ENCODE measurements at places on chromosomes 7 and 10.

DNA sequence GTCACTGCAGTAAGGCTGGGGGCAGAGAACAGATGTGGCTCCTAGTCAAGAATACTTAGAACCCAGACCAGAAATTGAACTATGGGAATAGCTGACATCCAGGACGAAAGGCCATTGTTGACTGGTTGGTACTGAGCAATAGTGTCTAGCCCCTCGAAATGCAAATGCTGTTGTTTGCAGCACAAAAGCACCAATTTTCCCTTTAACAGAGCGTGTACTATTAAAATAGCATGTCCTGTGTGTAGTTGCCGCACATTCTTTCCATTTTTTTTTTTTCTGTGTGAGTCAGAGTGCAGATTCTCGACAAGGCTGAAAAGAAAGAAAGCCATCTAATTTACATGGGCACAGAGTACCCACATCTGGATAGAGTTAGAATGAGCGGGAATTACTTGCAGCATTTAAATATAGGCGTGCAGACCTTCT is 302.4 kb downstream of the PTEN start:
- peak; percentile 84 for DNase-seq

- DNase-seq: no peak
Measured at GRCh38 chr7:120955577-120956149, 5.1 kb downstream of the ING3 start.

GRCh38 chr10:133484818-133485217 is 31.1 kb downstream of the SCART1 start:
- no peak for DNase-seq

- DNase-seq: no peak
Measured at GRCh38 chr7:112855227-112855626, 65.0 kb upstream of the TMEM168 start.

- peak; percentile 54 for DNase-seq
Measured at GRCh38 chr10:125605167-125605566, 77.8 kb downstream of the TEX36 start.

DNA sequence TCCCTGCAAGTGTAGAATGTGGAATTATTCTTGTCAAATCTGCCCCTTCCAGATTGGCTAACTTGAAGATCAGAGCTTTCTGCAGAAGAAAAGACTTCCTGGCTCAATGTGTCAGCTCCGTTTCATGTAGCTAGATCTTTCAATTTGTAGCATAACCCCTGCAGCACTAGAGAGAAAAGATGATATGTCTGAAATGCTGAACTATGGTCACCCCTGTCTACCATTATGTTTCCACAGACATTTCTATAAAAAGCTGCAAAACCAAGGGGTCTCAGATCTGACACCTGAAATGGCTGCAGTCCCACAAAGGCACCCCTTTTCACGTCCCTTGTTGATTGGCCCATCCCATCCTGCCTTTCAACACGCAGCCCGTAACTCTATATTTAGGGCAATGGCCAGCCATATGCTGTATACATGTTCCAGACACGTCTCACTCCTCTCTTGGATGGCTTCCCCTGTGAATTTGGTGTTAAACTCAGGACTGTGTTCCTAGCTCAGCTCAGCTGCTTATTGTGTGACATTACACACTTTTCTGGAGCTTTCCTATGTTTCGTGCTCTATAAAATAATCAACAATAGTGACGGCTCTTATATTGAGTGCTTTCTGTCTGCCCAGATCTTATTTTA is 648.6 kb upstream of the CELF2 start:
- no peak for DNase-seq

DNA sequence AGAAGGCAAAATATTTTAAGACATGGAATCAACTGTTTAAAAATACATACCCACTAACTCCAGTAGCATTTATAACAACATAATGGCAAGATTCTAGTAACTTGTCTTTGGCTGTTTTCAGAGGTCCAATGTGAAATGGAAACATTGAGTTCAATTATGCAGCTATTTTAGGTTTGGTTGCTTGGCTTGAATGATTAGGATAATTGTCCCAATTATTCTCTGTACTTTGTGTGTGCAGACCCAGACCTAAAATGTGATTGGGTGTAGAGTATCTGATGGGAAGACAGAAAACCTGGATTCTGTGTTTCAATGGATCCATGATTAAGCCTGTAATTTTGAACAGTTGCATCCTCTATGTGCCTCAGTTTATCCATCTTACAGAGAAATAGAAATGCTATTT is 392.7 kb upstream of the NFE2L3 start:
- DNase-seq: no peak

- no peak for DNase-seq
Measured at GRCh38 chr10:23015021-23015707, 80.2 kb upstream of the MSRB2 start.

- DNase-seq: no peak
Measured at GRCh38 chr10:107919626-107920235, 755.2 kb upstream of the SORCS1 start.

GRCh38 chr7:153604-154003 is 38.8 kb upstream of the FAM20C start:
- DNase-seq: no peak

DNA sequence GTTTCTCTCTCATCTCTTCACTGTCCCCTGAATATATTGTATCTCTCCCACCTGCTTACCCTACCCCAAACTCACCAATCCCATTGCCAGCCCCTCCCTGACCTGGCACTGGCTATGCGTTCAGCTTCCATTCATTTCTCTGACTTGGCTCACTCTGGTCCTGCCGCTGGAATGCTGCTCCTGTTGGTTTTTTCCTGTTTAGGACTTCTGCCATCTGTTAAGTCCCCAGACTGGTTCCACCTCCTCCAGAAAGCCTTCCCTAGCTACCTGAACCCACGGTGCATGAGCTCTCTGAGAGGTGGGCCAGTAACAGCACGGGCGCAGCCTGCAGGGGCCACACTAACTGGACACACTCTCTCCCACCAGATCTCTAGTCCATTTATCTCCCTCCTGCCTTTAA is 80.2 kb downstream of the HIF1AN start:
- no peak for DNase-seq

DNA sequence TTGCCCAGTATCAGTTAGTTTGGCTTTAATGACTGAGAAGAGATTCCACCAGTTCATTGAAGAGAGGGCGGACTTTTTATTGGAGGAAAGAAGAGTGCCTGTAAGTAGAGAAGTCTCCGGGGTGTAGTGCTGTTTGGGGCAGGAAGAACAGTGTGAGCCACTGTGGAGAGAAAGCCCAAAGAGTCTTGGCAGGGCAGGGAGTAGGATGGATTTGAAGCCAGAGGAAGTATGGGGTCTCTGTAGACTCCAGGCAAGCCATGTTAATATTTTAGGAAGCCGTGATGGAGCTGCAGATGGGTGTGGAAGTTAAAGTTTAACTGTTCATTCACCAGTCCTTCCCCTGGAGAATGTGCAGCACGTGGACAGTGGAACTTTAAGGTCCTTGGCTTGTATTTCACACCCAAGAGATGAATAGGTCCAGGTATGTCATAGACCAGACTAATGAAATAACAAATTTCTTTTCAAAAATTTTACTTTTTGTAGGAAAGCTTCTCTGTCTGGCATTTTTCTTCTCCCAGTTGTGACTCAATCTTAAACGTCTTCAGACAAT is 54.1 kb downstream of the TCF7L2 start:
- no peak for DNase-seq

GRCh38 chr10:22913474-22914092 is 14.3 kb upstream of the ARMC3 start:
- DNase-seq: no peak

DNA sequence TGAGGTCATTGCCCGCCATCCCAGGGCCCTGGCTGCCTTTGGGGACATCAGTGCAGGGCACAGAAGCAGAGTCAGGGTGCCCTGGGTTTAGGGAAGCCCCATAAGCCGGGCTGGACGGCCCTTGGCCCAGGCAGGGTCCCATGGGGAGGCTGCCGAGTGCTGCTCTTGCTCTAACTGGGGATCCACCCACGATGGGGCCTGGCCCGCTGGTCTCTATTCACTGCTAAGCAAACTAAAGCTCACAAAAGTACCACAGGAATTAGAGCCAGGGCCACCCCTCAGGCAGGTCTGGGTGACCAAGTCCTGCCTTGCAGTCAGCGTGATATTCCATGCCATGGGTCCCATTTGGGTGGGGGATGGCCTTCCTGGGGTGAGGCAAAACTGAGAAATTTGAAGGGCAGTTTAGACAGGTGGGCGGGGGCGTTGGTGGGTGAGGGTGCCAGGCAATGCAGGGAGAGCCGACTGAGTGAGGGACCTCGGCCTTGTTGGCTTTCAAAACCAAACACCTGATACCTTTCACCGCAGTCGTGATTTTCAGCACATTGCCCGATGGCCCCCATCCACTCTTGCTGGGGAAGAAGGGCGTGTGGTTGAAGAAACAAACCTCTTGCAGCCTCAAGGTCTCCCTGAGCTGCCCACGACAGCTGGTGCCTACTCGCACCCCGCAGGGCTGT is 92.8 kb upstream of the PPIF start:
- no peak for DNase-seq

DNA sequence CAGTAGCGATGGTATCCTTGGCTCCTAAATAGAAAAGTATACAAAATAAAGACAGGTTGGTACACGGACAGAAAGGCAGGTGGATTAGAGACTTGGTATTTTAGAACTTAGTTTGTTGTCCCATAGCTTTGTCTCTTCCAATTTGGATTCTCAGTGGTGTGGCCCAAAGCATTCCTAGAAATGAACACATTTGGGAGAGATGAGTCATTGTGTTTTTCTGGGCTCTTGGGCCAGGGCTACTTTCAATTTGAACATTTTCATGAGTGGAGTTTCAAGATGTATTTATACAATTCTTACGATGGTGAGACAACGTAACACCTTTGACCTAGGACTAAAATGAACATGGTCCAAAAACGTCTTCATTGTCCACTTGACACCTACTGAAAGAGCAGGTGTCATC is 225.1 kb upstream of the YAE1 start:
- DNase-seq: peak; percentile 2

DNA sequence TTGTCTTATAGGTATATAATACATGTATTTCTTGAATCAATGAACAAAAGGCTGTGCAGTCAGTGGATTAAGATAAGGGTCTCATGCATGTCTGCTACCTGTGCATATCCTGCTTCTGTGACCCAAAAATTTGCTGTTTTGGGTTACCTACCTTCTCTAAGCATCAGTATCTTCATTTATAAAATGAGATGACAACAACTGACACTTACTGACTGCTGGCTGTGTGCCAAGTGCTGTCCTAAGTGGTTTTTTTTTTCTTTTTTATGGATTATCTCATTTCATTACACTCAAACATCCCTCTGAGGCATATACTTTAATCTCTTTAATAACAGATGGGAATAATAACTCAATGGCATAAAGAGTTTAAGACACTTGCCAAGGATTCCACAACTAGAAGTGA is 2.1 kb downstream of the PDK4 start:
- no peak for DNase-seq

DNA sequence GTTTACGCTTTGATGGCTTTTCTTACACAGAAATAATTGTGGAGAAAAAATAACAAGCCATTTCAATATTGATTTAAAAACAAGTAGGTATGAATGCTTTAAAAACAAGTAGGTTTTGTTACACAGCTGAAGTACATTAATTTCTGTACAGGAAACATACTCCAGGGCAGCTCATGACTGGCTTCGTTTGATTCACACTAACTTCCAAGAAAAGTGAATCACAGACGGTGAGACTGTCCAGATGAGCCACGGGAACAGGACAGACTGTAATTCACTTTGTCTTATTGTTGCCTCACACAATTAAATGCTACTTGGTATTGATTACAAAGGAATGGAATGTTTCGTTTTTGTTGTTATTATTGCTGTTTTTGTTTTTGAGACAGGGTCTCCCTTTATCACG is 26.6 kb upstream of the SNX10 start:
- no peak for DNase-seq

DNA sequence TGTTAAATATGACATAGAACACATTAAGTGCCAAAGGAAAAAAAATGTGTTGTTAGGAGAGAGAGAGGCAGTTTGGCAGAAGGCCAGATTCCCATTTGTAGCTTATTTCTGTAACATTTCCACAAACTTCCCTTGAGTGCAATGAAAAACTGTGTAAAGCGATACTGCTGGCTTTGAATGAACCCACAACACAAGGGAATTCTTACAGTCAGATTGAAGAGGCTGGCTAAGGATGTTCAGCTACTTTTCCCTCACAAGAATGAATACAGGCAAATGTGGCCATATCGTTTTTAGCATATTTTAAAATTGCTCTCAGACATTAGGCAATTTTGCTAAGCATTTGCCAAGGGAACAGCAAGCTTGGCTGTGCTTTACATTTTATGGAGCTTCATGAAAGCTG is 614.1 kb upstream of the FZD8 start:
- DNase-seq: peak; percentile 43

GRCh38 chr7:26117142-26117807 is 34.7 kb upstream of the NFE2L3 start:
- DNase-seq: no peak

- DNase-seq: no peak
Measured at GRCh38 chr10:50275650-50276235, 24.4 kb upstream of the ASAH2 start.

Data from fibroblast of lung (primary cell).